ENCODE measurements at places on chromosomes 12 and 14. TPM values are rescaled to one million over a fixed set of nuclear protein-coding genes. Genes with fewer than 3 reads are reported as not detected.

EFS gene
- total RNA-seq = 9.6 TPM

WNT1 gene
- not detected for total RNA-seq

ITGA7 gene
- 1.3 TPM for total RNA-seq

OLR1 gene
- total RNA-seq = not detected

TEX22 gene
- 1.3 TPM for total RNA-seq

OAS1 gene
- total RNA-seq = 0.05 TPM

IL31 gene
- total RNA-seq = not detected

NPFF gene
- not detected for total RNA-seq

DHRS1 gene
- 11.8 TPM for total RNA-seq

AQP6 gene
- 0.68 TPM for total RNA-seq

DNA sequence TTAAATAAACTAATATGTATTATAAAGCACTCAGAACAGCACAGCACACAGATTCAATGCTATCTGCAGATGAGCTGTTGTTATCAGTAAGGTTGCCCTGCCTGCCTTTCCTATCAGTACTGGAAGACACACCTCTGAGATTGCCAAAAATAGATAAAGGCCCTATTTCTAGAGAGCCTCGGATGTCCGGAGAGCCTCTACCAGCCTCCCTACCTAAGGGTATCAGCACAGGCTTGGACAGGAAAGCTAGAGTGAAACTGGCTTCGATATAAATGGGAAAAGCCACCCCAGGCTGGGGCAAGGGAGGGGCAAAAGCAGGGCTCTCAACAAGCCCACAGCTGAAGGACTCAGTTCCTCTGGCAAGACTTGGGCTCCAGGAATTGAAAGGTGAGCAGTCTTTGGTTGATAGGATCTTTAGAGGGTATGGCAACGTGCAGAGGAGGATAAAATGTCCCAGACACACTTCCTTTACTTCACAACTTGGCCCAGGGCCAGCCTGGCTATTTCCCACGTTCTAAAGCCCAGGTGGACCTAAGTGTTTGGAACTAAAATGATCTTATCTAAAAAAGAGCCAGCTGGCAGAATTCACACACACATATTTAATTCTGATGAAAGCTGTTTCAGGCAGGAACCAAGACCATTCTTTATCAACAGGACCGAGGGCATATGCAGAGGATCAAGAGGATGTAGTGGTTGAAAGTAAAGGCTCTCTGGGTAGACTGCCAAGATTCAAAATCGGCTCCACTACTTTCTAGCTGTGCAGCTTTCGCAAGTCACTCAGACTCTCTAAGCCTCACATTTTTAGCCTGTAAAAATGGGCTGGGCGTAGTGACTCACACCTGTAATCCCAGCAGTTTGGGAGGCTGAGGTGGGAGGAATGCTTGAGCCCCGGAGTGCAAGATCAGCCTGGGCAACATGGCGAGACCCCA lies 37.8 kb upstream of the ITPR2 start:
- ATAC-seq = no peak

- no peak for ATAC-seq
Observed at GRCh38 chr12:13496111-13496510, 299.6 kb downstream of the EMP1 start.

DNA sequence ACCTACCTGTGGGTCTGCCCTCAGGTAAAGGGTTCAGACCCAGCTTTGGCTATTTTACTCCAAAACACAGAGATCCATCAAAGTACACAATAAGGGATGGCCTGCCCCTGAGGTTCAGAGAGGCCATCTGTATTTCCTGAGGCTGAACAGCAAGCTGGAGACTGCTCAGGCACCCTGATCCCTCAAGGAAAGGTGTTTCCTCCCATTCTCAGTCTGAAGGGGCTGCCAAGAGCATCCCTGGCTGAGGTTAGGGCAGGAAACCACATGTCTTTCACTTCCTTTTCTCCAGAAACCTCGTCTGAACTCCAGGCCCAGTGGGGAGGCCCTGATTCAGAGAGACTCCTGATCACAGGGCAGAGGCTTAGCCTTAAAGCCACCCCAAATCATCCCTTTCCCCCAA lies 1.5 kb downstream of the RILPL1 start:
- ATAC-seq = no peak

DNA sequence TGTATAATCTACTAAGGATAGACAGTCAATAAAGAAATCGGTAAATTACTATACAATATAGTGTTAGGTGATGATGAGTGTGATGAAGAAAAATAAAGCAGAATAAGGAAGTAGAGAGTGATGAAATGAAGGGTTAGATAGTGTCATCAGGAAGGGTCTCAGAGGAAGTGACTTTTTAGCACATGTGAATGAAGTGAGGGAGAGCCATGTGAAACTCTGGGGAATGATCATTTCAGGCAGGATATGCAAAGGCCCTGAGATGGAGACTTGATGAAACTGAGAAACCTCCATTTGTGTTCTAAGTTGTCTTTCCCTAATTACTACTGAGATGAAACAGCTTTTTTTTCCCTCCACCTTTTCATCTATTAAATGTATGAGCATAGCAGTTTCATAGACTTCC lies 19.4 kb upstream of the GNPTAB start:
- no peak for ATAC-seq

- no peak for ATAC-seq
Observed at GRCh38 chr12:49888461-49889151, 15.1 kb downstream of the FAIM2 start.

GRCh38 chr14:23123419-23123818 lies 4.4 kb upstream of the CEBPE start:
- ATAC-seq = peak; percentile 54

DNA sequence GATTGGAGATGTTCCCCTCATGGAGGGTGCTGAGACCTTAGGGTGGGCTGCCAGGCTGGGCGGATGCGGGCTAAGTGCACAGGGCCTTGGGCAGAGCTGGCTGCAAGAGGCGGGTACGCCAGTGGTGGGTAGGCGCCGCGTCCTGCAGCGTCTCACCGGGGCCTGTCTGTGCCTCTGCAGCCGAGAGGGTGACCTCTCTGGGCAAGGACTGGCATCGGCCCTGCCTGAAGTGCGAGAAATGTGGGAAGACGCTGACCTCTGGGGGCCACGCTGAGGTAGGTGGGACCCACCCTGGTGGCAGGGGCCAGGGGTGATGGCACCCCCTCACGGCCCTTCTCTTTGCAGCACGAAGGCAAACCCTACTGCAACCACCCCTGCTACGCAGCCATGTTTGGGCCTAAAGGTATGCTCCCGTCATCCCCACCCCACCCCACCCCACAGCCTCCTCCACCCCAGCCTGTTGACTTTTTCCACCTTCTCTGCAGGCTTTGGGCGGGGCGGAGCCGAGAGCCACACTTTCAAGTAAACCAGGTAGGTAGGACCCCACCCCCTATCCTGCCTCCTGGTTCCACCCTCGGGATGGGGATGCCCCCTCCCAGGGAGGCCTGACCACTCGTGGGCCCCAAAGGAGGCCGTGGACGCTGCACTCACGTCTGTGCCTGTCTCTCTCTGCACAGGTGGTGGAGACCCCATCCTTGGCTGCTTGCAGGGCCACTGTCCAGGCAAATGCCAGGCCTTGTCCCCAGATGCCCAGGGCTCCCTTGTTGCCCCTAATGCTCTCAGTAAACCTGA lies 1.5 kb downstream of the CRIP1 start:
- ATAC-seq = no peak

DNA sequence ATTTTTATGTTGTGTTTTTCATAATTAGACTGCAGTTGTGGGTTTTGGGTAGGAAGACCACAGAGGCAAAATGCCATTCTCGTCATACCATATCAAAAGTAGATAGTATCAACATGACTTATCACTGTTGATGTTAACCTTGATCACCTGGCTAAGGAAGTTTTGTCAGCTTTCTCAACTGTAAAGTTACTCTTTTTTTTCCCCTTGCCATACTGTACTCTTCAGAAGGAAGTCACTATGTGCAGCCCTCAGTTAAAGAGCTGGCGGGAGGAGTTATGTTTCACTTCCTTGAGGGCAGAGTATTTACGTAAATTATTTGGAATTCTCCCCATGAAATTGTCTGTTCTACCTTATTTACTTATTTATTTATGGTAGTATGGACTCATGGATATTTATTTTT lies 78.7 kb downstream of the PRORP start:
- ATAC-seq = no peak

- ATAC-seq = no peak
Observed at GRCh38 chr12:12720672-12721161, 3.5 kb downstream of the CDKN1B start.

GRCh38 chr14:30194741-30195148 lies 267.1 kb upstream of the PRKD1 start:
- peak; percentile 43 for ATAC-seq

DNA sequence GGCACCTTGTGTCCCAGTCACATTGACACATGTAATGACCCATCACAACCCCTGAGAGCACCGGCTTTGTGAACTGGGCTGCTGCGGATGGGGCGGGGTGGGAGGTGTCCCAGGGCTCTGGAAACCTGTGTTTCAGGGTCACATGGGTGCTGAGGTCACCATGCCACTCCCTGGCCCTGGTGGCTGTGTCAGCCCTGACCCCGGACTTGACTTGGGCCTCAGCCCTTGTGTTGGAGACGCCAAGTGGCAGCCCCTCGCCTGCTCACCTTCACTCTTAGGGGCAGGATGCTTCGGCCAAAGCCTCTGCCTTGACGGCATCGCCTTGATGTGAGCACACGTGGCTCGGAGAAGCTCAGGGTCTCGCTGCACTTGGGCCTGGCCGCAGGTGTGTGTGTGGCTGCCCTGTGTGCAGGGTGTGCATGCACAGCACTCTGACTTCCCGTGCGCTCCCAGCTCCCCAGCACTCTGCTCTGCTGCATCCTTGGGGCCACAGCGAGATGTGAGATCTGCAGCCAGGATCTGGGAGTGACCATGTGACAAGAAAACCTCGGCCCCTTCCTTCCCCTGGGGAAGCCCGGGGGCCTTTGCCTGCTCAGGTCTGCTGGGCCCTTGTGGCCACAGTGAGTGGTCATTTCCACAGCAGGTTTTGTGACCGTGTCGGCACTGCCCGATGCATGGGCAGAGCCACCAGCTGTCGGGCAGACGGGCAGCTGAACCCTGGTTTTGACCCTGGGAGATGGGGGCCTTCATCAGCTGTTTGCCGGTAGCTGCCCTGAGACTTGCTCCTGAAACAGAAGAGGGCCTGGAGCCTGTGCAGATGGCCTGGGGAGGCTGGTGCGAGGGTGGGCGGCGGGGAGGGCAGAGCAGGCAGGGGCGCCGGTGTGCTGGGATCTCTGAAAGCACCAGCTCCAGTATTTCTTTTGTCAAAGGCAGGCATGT lies 167.4 kb downstream of the KIF26A start:
- ATAC-seq = no peak

GRCh38 chr12:7555752-7556151 lies 52.2 kb upstream of the CD163 start:
- ATAC-seq = no peak

- peak; percentile 12 for ATAC-seq
Observed at GRCh38 chr12:123142921-123143735, 7.8 kb downstream of the PITPNM2 start.

DNA sequence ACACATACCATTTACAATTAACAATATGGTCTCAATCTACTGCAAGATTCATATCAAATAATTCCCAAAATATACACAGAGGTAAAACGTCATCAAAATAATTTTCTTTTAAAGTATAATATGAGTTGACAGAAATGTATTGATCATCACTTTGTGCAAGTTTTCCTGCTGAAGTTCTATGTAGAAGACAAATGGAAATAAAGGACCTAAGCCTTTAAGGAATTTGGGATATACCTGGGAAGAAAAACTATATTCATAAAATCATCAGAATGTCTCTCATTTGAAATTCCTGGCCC lies 61.1 kb upstream of the DAAM1 start:
- no peak for ATAC-seq

DNA sequence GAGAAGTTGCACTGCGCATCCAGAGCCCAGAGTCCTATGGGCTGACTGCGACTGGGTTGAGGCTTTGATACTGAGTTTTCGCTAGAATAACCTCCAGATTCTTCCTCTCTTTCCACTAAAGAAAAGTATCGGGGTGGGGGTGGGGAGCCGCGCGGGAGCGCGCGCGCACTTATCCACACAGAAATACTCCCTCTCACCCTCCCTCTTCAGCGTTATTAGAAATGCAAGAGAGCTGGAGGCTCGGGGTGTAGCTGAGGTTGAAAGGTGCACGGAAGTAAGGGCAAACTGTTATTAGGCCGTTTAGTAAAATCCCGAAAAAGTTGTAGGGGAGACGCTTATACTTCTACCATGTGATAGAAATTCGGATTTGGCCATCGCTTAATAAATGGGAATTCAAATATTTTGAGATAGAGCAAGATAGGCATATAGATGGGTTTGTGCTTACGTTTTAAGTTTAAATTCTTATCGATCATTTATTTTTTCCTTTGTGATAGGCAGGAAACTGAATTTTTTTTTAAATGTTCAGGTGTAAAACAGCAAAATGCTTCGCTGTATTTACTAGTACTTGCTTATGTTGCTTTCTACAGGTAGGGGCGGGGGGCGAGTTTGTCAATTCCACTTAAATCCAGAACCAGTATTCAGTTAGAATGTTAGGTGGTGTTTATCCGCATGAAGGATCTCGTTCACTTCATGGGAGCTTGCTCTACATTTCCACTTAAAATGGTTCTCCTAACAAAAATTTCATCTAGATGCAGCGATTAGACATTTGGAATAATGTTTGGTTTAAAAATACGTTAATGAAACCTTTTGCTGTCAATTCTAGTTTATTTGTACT lies 1.1 kb downstream of the ARHGAP5 start:
- no peak for ATAC-seq

GRCh38 chr12:20003252-20003651 lies 365.1 kb upstream of the PDE3A start:
- no peak for ATAC-seq

- no peak for ATAC-seq
Observed at GRCh38 chr14:100028990-100029677, 36.1 kb upstream of the EVL start.

DNA sequence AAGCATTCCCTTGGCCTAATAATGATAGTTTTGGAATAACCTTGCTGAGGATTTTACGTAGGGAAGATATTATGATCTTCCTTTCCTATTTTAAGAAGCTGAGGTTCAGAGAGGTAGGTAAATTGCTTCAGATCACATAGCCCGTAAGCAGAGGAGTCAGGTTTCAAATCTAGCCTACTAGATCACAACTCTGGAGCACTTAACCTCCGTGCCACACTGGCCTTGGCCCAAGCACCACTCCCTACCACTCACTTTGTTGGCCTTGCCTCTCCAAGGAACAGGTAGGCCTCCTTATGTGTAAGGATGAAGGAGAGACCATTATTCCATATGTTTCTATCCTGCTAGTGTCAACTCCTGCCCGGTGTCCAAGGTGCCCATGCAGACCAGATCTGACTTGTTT lies 12.4 kb upstream of the ACOT1 start:
- ATAC-seq = no peak

DNA sequence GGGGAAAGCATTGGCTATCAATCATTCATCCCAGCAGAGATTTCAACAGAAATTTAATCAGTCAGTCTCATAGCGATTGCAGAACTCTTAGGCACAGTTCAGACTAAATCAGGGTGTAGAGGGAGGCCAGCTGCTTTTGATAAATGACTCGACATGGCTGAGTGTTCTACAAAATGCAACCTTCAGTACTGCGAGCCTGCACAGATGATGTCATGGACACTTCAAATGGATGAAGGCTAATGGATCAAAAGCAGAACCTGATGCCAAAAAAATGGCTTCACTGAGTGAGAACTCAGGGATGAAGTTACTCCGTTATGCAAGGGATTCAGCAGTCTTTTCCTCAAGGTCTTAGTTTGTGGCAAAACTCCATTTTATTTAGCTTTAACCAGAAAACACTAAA lies 167.3 kb downstream of the DACT1 start:
- ATAC-seq = peak; percentile 67

- no peak for ATAC-seq
Observed at GRCh38 chr14:59305836-59306555, 117.5 kb downstream of the DAAM1 start.

GRCh38 chr14:63654936-63655335 lies 13.3 kb upstream of the WDR89 start:
- ATAC-seq = no peak

GRCh38 chr14:69093631-69094421 lies 59.1 kb downstream of the DCAF5 start:
- ATAC-seq = no peak

Measured in motor neuron (in vitro differentiated cells).